Activated T-helper 17 cell treated with anti-CD3 and anti-CD28 coated beads, Interleukin-2, amount 50 U/mL, for 72 hours (primary cell): ENCODE measurements at places on chromosomes 6 and 20.

GRCh38 chr20:20712474-20713243, at the start of gene RALGAPA2:
Gene RALGAPA2, minus strand, starts transcription at chr20:20712644. Its CDS starts 164 bp downstream, at chr20:20712480.
- peak; percentile 97 for ATAC-seq

DNA sequence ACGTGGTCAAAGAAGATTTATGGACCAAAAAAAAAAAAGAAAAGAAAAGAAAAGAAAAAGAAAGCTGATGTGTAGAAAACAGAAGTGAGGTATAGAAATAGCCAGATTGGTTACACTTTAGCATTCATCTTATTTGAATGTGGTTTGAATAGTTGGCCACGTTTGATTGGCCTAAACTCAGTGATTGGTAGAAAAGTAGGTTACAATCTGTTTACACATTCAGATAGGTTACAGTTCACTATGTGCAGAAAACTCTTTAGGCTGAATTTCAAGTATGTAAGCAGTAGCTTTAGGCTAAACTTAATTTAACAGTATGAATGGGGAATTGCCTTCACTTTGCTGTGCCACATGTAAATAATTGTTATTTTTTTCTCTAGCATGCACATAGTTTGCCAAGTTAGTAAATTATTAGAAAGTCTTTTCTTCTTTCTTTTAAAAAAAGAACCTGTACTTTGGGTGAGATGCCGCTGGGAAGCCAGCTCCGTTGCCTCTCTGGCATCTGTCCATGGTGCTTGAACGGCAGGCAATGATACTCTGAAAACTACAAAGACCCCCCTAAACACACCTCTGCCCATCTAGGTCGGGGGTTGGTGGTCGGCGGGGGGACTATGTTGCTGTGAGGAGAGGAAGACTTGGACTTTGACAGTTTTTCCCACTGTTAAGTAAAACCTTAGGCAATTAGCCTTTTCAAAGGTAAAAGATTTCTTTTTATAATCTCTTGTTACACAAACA, 173.0 kb downstream of the AIG1 start:
- ATAC-seq = no peak

DNA sequence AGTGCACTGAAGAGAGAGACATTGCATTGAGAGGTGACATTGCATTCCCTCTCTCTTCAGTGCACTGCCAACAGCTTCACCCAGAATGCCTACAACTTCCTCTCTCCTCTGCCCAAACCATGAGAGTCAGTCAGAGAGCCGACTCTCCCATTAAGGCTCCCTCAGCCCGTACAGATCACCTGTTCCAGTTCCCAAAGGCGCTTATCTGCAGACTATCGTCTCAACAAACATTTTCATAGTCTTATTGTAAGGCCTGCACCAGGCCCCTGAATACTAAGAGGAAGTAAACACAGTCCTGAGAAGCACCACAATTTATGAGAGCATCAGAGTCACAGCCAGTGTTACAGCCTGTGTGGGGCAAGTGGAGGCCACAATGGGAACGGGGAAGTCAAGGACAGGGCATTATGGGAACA, 53.7 kb downstream of the GFOD1 start:
- no peak for ATAC-seq

DNA sequence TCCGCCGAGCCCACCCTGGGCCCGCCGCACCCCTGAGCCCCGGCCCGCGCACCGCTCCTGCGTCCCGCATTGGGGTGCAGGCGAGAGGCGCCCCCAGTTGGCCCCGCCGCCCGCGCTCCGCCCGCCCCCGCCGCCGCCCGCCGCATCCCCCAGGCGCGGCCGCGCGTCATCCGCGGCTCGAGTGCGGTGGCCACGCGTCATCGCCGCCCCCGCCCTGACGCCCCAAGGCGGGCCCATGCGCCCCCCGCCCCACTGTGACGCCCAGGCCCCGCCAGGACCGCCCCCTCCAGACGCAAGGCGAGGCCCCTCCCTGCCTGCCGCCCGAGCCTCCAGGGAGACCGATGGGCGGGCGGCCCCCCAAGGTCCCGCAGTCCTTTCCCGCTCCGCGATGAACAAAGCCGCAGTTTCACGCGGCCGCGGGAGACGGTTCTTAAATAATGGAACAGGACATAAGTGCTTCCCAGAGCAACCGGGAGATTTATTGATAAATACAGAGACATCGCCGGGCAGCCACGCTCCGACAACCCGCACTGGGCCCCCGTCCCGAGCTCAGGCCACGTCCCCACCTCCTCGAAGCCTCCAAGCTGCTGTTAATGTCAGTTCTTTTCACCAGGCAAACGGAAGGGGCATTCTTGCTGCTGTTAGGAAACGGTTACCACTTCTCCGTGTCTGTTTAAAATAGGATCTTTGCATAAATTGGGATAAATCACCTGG, at the start of gene ANKRD60:
TSS of gene ANKRD60 (minus strand) at position 170 of the 714 bp plus-strand sequence. CDS start at position 170, 0 bp downstream.
- ATAC-seq = no peak

DNA sequence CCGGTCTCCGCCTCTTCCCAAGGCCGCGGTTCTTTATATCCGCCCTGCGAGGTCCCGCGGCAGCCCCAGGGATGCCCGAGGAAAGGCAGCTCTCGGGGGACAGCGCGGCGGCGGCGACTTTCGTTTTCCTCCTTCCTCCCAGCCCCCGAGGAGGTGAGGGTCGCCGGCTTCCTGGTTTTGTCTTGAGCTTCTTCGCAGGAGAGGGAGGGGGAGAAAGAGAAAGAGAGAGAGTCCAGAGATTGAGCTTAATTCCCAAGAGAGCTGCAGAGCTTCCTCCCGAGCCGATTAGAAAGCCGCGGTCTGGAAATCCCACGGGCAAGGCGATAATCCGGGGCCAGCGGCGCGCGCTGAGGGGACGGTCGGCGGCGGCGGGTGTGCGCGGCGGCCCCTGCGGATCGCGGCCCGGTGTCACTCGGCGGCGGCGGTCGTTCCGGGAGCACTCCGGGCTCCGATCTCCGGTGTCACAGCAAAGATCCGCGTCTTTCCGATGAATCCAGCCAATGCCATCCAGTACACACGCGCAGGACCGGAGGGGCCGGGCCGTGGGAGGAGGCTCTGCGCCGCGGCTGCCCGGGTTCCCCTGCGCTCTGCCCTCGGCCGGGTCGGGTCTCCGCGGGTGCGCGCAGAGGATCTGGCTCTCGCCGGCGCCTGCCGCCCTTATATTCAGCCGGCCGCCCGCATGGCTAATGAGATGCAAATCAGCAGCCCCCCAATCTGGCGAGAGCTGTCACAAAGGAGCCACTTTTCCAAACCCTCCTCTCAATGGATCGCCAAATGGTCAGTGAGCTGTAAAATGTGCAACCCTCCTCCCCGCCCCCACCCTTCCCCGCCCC, at the start of gene DLL1:
TSS of gene DLL1 (minus strand) at position 783 of the 833 bp plus-strand sequence. CDS start 939 bp downstream, outside the sequence.
- ATAC-seq = peak; percentile 21
